NCI-H1092 treated with DMSO at 0.1 percent for 48 hours (cell line): ENCODE measurements at places on chromosomes 16 and 17.

GRCh38 chr17:7326186-7326585, 2.9 kb downstream of the NEURL4 start:
- DNase-seq = no peak

DNA sequence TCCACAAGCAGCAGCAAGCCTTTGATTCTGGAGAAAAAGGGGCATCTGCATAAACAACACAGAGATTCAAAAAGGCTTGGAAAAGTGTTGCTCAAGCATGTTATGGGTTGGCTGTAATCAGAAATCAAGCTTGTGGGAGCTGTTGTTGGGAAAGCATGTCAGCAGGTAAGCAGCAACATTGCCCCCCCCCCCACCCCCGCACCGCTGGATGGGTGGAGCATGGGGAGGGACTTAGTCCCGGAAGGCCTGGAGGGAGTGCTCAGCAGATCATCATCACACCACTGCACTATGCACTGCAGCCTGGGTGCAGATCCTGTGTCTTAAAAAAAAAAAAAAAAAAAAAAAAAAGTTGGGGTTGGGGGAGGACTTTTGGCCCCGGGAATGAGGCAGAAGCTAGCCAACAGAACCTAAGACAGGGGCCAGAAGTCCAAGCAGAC, 16.8 kb upstream of the AKAP1 start:
- no peak for DNase-seq

DNA sequence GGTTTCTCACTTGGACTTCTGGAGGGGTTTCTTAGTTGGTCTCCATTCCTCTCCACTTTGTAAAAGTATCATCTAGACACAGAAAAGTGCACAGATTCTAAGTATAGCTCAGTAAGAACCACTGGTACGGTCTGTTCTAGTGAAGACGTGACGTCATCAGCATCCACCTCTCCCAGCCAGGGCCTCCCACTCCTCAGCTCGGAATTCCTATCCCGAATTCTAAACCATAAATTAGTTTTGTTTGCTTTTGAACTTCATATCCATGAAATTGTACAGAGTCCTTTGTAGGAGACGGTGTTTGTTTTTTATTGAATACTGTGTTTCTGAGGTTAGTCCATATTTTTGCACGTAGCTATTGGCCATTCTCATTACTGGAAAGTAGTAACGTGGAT, 25.5 kb downstream of the FOXK2 start:
- DNase-seq = no peak

- no peak for DNase-seq
Measured at GRCh38 chr16:61419791-61420190, 616.4 kb downstream of the CDH8 start.

DNA sequence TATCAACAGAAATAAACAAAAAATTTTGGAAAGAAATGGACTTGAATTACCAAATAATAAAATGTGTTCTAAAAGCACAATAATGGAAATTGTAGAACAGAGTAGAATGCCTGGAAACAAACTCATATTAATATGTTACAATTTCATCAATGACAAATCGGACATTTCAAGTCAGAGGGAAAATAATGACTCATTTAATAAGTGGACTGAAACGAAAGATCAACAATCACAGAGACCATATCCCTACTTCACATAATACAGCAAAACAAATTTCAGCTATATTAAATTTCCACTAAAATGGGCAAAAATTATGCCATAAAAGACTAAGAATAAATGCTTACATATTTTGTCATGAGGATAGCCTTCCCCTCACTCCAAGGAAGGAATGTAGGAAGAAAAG, 25.7 kb downstream of the CDYL2 start:
- no peak for DNase-seq

DNA sequence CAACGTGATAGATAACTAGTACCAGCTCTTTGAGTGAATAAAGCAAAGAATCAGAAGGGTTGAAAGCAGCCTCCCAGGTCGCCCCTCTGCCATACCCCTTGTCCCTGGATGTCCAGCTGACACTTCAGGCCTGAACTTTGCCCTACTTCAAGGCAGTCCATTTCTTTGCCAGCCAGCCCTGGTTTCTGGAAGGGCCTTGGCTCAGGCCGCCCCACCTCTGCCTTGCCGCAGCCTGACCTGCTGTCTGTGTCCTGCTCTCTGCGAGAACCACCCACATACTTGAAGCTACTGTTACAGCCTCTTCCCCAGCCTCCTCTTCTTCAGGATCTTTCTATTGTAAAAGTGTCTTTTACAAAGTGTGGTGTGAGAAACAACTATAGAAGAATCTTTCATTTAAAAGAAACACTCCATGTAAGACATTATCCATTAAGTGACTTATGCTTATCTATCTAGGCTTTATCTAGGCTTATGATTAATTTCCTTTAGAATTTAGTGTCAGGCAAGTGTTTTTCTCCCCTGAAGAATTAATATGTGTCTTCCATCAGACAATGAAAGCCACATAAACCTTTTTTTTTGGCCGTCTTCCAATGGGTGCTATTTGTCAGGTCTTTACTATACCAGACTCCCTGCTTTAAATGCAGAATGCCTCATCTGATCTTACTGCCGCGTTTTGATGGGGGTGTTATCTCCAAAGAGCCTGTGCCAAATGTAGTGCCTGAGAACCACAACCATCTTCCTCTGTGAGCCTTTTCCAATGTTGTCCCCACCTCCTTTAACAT, 133.9 kb downstream of the SOCS1 start:
- peak; percentile 44 for DNase-seq

GRCh38 chr16:72172105-72173034, at the start of gene PMFBP1:
PMFBP1 (minus strand) TSS chr16:72172155; CDS start chr16:72171208, 947 bp downstream.
- no peak for DNase-seq

- DNase-seq = no peak
Measured at GRCh38 chr17:14780097-14780651, 479.3 kb downstream of the HS3ST3B1 start.

GRCh38 chr16:11793840-11794239, 3.2 kb downstream of the ZC3H7A start:
- DNase-seq = peak; percentile 44

DNA sequence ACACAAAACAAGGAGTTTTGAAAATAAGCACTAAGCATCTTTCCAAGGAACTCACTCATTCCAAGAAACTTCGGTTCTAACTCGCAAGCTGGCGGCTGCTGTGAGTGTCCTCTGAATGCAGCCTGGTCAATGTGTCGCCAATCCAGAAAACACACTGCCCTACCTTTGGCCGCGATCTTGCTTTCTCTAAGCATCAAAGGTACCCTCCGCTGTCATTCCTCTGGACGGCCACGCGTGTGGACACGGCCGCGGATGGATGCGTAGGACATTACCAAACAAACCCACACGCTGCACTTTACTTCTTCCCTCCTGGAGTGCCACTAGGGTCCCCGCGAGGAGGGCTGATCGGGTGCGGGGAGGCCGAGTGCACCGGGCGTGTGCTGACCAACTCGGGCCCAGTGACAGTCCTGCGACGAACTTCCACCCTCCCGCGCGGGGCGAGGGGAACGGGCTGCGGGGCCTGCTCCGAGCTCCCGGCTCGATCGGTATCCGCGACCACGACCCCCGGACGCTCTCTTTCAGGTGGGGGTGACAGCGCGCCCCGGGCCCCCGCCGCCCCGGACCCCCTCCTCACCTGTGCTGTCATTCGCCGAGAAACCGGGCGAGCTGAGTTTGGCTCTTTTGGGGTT, 1.1 kb downstream of the CREBBP start:
- peak; percentile 10 for DNase-seq

GRCh38 chr17:6910987-6911603, 79.6 kb upstream of the TEKT1 start:
- peak; percentile 13 for DNase-seq

- DNase-seq = no peak
Measured at GRCh38 chr16:84459941-84460405, 44.5 kb downstream of the MEAK7 start.

- no peak for DNase-seq
Measured at GRCh38 chr16:2855536-2855935, 2.4 kb downstream of the PRSS22 start.

- DNase-seq = no peak
Measured at GRCh38 chr16:4826980-4827379, 20.1 kb downstream of the GLYR1 start.

- DNase-seq = no peak
Measured at GRCh38 chr17:68229619-68230018, 18.2 kb upstream of the AMZ2 start.

GRCh38 chr17:61323909-61324868, 75.5 kb upstream of the TBX2 start:
- no peak for DNase-seq

- DNase-seq = no peak
Measured at GRCh38 chr16:48165961-48166578, 10.3 kb upstream of the ABCC12 start.

GRCh38 chr17:68103148-68103547, 67.6 kb downstream of the KPNA2 start:
- DNase-seq = no peak

DNA sequence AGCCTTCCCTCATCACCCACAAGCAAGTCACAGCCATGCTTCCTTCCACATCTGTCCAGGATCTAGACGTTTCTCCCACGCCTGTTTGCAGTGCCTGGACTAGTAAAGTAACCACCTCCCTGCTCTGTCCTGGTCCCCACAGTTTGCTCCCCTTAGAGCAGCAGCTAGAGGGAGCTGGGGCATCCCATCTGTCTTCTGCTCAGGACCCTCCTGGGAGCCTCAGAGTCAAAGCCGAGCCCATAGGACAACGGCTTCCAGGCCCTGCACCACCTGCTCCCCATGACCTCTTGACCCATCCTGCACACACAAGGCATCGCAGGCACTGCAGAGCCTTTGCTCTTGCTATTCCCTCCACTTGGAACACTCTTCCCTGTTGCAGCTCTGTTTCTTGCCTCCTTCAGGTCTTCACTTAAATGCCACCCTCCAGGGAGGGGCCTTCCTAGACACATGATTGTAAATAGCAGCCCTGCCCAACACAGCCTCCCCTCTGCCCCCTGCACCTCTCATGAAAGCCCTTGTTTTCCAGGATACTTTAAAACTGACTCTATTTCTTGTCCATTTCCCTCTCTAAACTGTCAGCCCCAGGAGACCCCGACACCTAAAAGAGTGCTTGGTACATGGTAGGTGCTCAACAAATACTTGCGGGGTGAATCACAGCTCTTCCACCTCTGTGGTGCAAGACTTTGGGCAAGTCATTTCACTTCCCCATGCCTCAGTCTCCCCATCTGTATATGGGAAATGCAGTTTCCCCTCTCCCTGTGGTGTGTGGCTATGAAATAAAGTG, 3.1 kb downstream of the NATD1 start:
- no peak for DNase-seq

DNA sequence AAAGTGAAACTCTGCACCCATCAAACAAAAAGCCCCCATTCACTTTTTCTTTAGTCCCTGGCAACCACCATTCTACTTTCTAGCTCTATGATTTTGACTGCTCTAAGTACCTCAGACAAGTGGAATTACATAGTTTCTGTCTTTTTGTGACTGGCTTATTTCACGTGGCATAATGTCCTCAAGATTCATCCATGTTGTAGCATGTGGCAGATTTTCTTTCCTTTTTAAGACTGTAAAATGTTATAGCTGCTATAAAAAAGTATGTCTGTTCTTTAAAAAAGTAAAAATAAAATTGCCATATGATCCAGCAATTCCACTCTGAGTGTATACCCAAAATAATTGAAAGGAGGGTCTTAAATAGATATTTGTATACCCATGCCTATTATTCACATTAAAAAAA, 429.7 kb downstream of the CDH8 start:
- no peak for DNase-seq

DNA sequence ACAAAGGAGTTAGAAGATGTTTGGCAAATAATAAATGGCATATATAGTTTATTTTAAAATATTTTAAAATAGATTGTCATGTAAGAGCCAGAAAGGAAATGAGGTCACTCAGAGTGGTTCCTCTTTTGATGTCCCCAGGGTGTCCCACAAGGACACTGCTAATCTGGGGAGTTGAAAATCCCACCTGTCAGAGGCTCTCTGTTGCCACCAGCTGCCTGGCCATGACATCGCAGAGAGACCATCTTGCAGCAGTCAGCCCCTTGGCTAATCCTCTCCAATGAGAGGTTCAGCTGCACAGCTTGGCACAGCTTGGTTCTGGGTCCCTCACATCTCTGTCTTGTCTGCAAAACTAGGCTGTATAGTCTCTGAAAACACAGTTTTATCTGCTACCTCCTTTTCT, 11.0 kb upstream of the RBFOX1 start:
- DNase-seq = peak; percentile 44

- DNase-seq = peak; percentile 99
Measured at GRCh38 chr17:43360739-43361505, 37.9 kb upstream of the ARL4D start.

DNA sequence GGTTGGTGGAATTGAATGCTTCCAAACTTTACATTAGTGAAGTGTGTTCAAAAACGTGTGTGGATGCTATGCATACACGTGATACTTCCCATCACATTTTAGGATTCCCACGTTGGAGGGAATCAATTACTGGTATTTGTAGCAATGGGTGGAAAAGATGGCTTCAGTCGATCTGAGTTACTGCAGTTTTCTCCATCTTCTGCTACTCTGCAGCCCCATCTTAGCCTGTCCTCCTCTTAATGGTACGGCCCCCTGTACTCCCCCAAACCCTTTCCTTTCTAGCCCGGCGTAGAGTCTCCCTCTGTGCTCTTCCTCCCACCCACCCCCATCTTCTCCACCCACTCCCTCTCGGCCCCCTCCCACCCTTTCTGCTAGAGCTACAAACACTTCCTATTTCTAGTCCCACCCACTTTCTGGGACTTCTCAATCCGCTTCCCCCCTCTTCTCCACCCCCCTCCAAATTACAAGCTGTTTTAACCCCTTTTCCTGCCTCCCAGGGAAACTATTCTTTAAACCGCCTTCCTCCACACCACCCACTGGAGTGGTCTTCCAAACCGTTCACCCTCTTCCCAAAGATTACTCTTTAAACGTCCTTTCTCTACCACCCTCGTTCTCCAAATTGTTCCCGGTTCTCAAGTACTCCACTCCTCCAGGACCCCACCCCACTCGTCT, 1.1 kb downstream of the CHTF8 start:
- peak; percentile 25 for DNase-seq

DNA sequence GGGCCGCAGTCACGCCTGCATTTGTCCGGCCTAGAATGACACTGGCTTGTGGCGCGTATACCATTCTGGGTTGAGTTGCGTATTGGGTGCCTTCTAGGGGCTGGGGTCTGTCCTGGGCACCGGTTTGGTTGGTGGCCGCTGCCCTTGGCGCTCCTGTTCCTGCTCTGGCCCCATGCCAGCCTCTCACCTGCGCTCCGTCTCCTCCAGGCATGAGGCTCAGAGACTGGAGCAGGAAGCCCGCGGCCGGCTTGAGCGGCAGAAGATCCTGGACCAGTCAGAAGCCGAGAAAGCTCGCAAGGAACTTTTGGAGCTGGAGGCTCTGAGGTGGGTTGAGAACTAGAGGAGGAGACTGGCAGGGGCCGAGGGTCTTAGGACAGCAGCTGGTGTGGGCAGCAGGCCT, 17.4 kb downstream of the CDIPT start:
- DNase-seq = no peak

- DNase-seq = no peak
Measured at GRCh38 chr16:86877108-86877507, 298.8 kb downstream of the FOXL1 start.
